SHP77 treated with DMSO at 0.1 percent for 48 hours (cell line): ENCODE measurements at places on chromosomes 16 and 17.

DNA sequence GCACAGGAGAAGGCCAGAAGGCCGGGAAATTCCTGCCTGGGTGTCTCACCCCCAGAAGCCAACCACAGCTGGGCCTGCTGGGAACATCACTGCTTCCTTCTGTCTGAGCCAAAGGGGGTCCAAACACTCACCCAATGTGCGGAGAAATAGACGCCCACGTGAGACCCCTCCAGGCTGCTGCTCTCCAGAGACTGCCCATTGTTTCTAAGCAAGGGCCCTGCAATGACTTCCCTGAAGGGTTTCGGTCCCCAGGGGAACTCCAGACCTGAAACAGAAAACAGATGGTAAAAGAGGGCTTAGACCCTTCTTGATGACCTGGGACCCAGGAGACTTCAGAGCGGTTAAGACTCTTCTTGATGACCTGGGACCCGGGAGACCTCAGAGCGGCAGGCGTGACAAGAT, 41.3 kb downstream of the MRM3 start:
- no peak for DNase-seq

GRCh38 chr16:67935101-67935401, 1.6 kb downstream of the PSMB10 start:
- no peak for DNase-seq

GRCh38 chr17:8151641-8152111, 528 bp downstream of the PER1 start:
- DNase-seq = no peak

- DNase-seq = no peak
These were observed 2.1 kb upstream of the IRX5 start for GRCh38 chr16:54928411-54929089.

DNA sequence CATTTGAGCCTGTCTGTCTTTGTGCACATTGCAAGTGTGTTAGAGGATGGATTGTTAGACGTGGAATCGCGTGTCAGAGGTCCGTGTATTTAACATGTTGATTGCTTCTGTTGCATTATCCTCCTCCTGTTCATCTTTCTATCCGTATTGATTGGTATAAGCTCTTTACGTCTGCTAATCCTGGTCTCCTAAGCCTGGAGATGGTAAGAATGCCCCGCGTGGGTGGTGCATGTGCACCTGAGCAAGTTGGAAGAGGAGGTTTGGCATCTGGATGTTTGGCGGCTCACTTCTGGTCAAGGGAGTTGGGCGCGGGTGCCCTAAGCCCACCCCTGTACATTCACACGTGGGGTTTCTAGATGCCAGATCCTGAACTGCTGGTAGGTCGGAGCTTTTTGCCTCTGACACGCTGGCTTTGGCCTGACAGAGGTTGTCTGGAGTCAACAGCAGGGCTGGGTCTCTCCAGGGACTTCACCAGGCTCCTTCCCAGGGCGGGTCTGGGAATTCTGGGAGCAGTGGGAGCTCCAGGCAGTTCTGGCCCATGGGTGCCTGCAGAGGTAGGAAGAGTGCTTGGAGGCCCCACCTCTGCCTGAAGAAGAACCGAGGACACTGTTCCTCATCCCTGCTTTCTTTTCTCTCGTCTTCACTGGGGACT, 107.3 kb downstream of the OR1D5 start:
- no peak for DNase-seq

DNA sequence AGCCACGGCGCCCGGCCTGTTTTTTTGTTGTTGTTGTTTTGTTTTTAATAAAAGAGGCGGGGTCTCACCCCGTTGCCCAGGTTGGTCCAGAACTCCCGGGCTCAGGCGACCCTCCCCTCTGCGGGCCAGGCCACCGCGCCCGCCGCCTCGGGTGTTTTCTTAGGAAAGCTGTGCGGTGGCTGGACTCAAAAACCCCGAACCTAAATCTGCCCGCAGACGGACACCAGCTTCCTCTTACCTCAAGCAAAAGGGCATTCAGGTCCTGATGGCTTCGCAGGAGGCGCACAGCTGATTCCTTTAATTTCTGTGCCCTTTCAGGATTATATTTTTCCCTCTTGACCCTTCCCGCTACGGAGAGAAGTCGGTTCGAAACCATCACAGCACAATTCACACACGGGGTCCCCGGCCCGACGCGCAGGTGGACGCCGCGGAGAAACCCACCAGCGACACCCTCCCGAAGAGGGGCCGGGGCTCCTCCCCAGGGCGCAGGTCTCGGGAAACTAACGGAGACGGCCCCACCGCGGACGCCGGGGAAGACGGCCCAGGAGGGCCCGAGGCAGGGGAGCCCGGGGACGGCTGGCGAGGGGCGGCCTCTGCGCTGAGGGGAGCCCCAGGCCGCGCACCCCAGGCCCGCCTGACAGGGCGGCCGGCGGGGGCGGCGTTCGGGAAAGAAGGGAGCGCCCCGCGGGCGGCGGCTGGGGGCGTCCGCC, 653 bp downstream of the FANCA start:
- no peak for DNase-seq
